ENCODE measurements at places on chromosomes 3 and 15. TPM values are rescaled to one million over a fixed set of nuclear protein-coding genes. Genes with fewer than 3 reads are reported as not detected.

DNA sequence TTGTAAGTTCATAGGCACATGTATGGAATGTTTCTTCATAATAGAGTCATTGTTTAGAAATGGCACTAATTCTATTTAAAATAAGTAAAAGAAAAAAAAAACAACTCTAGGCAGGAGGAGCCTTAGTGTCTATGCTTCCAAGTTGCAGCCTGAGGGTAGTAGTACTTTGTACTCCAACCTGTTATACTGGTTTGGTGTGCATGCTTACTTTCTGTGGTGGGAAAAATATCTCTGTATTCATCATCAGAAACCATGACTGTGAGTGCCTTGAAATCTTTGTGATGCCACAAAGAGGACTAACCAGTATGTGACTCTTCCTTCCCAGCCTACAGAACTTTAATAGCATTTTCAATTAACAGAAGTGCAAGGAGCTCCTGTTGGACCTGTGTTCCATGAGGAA lies 4.4 kb downstream of the NAALADL2 start:
- DNase-seq = no peak

GRCh38 chr15:38490242-38490922 lies 36.5 kb downstream of the FAM98B start:
- no peak for DNase-seq

GRCh38 chr15:85831415-85832113 lies 36.8 kb upstream of the KLHL25 start:
- DNase-seq = peak; percentile 75

GRCh38 chr3:38614091-38614490 lies 35.4 kb downstream of the SCN5A start:
- DNase-seq = no peak

GRCh38 chr15:29087521-29088285 lies 181.9 kb downstream of the NSMCE3 start:
- DNase-seq = no peak

DNA sequence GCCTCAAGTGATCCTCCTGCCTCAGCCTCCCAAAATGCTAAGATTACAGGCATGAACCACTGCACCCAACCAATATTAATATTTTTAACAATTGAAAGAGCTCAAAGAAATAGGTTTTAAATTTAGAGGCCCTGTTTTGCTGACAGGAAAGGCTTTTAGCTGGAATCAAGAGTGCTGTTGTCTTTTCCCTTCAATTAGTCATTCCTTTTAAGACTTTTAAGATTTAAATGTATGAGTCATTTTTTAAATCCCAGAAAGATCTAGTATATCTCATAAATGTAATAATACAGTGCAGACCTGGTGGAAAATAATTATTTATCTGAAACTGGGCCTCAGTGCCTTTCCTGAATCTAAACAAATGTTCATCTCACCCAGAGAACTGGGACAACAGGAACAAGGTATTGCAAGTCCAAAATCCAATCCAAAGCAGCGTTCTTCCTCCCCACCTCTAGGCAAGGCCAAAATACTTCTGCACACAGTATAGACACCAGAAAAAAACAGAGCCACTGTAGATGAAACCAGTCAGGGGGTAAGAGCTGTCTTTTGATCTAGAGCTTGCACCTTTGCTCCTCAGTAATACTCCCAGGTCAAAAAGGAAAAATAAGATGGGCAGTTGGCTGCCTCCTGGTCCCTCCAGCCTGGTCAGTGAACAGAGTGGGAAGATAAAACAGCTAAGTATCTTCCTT lies 14.4 kb downstream of the AGTR1 start:
- DNase-seq = no peak

DNA sequence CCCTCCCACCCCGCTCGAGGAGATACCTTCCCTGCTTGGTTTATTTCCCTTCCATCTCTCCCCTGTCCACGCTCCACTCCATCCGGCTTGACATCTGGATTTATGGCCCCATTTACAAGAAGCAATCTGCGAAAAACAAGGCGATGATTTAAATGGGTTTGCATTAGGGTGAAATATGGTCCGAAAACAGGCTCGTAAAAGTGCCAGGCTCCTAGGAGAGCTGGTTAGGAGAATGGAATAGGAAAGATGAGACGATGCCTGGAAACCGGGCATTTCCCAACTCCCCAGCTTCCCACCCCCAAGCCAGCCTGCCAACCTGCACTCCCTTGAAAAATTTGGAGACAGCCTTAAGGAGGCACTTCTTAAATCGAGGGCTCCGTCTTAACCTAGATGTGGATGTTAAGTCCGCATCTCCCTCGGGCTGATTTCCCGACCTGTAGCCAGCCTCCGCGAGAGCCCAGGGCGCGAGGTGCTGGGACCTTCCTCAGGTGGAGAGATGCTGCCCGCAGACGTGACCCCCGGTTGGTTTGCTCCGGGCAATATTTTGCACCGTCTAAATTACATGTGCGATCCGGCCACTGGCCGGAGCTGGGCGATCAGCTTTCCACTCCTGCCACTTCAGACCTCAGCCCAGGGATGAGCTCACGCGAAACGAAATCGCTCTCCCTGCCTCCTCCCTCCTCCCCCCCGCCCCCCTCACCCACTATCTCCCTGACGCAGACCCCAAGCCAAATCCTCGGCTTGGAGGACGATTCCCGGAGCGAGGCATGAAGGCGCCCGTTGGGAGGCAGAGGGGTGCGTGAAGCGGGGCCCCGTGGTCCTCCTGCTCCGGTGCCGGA lies 1.3 kb downstream of the GRM7 start:
- no peak for DNase-seq

DNA sequence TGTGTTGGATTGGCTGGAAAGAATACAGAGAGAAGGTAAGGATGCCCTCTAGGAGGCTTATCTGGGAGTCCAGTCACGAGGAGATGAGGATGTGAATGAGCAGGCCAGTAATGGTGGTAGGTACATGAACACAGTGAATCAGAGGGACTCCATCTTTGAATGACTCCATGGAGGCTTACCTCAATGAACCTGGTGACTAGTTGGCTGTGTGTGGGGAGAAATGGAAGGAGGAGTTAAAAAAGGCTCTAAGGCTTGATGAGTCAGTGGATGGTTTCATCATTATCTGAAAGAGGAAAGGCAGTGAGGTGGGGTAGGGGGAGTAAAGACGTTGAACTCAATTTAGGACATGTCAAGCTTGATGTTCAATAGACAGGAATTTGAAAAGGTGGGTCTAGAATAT lies 61.1 kb downstream of the KCNAB1 start:
- DNase-seq = no peak

- no peak for DNase-seq
These were observed 61.4 kb upstream of the PARL start for GRCh38 chr3:183946037-183946436.

GRCh38 chr15:89171136-89172072 lies 50.0 kb downstream of the RLBP1 start:
- peak; percentile 74 for DNase-seq

- no peak for DNase-seq
These were observed 56.7 kb downstream of the PLS1 start for GRCh38 chr3:142652826-142653292.

DNA sequence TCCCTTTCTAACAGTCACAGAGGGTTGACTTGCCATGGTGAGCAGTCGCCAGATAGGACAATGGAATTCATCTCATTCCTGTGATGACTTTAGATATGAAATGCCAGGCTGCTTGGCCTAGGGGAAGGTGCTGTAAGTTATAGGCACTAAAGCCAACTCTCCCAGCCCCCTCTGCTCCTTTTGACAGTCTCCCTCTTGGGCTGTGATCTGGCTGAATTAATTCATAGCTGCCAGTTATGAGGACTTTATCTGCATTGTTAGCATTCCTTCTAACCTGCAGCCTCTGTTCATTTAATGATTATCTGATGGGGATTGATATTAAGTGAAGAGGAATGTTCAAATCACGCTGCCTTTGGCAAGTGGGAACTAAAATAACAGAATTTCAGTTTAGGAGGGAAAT lies 427.1 kb upstream of the RASGRP1 start:
- DNase-seq = no peak

- peak; percentile 58 for DNase-seq
These were observed 22.1 kb upstream of the POLG start for GRCh38 chr15:89356634-89357298.

DNA sequence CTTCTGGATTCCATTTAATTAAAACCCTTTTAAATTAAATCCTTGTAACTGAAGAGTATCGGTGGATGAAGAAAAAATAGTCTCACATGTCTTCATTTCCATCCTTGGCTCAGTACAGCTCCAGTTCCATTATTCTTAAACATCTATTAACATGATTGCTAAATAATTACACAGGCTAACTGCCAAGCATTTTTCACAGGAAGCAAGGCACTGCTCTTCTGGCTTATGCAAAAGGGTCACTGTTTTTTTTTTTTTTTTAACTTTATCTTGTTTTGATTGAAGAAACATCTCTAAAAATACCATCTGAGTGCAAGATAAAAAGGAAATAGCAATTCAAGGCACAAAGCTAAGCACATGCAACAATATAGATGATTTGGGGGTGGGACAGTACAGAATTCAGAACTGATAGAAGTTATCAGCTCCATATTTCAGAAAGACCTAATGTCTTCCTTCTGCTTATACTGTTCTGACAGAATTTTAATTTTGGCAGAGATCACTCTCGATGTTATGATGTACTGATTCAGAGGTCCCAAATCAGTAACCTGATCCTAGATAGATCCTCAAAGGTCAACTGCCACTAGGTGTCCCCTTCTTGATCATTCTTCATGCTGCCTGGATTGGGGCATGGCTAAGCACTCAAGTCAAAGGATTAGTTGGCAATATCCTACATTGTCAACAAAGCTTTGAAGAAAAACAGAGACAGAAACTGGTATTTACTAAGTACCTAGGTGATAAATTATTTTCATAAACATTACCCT lies 57.8 kb upstream of the ACTC1 start:
- no peak for DNase-seq

The ACTRT3 gene
- total RNA-seq = 0.52 TPM

The HTR3E gene
- not detected for total RNA-seq

The MUC20 gene
- 21.8 TPM for total RNA-seq

The NEDD4 gene
- total RNA-seq = 3.0 TPM

The GOLGA6L1 gene
- total RNA-seq = not detected

The CALML4 gene
- total RNA-seq = 3.3 TPM

The FAM81A gene
- under 0.01 TPM for total RNA-seq

The FAN1 gene
- total RNA-seq = 12.5 TPM

The LRRC34 gene
- total RNA-seq = 3.4 TPM

The MEIS2 gene
- 11.9 TPM for total RNA-seq

All from body of pancreas (tissue), 4 donors.